ENCODE measurements at places on chromosomes 5 and 9.

DNA sequence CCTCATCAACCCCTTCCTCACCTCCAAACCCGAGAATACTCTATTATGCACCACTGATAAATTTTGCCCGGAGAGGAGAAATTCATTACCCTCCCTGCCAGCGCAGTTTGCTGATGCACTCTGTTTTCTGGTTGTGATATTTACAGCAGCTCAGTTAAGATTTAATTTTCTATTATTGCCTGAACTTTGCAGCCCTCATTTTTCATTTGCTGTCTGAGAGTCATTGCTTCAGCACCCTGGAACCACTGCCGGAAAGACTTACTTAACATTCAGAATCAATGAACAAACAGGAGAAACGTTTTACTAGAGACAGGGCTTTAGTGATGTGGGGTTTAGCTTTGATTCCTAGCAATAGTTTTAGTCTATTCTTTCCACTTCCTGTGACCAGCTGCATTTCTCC, 56.7 kb upstream of the MAMDC2 start:
- DNase-seq = no peak

- DNase-seq = no peak
Measured at GRCh38 chr9:5089737-5090136, 95.7 kb downstream of the INSL6 start.

- DNase-seq = no peak
Measured at GRCh38 chr5:148981353-148981752, 81.5 kb downstream of the SH3TC2 start.

DNA sequence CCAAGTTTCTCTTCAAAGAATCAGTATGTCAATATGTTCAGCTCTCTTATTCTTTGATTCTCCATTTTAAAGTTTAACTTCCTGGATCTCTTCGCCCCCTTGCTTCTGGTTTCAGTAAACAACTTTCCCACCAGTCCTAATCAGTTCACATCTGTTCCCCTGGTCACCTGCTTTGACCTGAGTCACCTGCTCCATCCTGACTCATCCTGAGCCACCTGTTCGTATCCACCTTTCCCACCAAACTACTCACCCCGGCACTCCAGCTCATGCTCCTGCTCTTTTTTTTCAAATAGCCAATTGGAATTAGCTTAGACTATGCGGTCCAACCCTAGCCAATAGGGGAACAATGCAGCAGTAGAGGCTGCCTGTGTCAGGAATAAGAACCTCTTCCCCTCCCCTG, 23.6 kb upstream of the CSF1R start:
- DNase-seq = no peak

DNA sequence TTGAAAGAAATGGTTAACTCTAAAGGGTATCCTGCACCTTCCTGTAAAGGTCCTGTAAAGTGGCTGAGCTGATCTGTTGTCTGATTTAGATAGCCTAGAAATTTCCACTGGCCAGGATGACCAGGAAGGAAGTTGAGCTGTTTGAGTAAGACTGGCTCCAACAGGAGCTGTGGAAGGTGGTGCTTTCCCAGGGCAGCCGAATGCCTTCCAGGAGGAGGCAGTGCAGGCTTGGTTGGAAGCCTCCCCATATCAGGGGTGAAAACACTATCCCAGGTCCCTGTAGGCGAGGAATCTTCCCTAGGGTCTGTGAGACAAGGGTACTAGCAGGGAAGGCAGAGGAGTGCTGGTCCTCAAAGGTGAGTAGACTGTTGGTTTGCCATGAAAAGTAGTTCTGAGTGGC, 98.4 kb downstream of the LIX1 start:
- DNase-seq = no peak

DNA sequence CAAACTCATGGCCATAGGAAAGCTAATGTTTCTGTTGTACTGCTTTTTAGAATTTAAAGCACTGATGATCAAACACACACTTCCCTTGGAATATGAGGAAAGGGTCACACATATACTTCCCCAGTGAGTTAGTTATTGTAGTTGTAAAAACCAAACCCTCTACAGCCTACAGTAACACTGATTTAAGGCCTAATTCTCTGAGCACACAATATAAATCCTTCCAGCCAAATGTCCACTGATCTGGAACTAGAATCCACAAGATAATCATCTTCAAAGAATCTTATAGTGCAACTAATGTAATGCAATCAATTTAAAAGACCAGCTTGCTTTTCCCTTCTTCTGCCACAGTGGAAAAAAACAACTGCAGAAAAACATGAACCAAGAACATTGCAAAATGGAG, 219.3 kb downstream of the CAAP1 start:
- DNase-seq = no peak

DNA sequence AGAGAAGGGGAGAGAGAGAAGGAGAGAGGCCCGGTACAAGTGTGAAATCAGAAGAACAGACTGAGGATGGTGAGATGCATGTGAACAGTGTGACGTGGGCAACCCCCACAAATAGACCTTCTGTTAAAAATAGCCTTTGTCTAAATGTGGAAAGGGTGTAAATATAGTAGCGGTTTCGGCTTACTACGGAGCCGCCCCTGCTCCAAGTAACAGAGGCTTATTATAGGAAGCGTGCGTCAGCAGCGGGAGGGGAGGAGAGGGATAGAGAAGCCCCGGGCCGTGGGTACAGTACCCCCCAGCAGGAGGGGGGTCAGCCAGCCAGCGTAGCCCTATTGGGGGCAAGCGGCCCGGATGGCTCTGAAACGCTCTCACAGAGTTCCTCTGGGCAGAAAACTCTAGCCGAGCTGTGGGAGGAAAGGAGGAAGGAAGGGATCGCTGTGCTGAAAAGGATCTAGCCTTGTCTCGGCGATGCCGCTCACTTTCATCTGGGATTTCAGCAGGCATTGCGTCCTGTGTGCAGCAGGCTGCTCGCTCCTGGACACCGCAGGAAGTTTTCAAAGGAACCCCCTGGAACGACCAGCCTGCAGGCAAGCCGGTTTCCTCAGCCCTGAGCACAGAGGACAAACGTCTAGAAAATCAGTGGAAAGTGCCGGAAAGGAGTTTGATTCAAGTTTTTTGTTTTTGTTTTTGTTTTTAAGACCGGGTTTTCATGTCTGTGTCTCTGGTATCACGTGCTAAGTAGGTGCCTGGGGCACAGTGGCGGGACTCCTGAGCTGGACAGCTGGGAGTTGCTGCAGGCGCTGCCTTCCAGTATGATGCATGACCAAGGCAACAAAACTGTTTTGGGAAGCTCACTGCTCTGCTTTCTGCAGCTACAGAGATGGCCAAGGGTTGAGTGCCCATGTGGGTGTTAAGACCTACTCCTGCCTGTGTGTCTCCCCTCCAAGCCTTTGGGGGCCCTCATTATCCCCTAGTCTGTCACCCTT, 146.6 kb downstream of the SEC61B start:
- no peak for DNase-seq

- DNase-seq = no peak
Measured at GRCh38 chr5:150254774-150255173, 34.8 kb downstream of the CAMK2A start.

DNA sequence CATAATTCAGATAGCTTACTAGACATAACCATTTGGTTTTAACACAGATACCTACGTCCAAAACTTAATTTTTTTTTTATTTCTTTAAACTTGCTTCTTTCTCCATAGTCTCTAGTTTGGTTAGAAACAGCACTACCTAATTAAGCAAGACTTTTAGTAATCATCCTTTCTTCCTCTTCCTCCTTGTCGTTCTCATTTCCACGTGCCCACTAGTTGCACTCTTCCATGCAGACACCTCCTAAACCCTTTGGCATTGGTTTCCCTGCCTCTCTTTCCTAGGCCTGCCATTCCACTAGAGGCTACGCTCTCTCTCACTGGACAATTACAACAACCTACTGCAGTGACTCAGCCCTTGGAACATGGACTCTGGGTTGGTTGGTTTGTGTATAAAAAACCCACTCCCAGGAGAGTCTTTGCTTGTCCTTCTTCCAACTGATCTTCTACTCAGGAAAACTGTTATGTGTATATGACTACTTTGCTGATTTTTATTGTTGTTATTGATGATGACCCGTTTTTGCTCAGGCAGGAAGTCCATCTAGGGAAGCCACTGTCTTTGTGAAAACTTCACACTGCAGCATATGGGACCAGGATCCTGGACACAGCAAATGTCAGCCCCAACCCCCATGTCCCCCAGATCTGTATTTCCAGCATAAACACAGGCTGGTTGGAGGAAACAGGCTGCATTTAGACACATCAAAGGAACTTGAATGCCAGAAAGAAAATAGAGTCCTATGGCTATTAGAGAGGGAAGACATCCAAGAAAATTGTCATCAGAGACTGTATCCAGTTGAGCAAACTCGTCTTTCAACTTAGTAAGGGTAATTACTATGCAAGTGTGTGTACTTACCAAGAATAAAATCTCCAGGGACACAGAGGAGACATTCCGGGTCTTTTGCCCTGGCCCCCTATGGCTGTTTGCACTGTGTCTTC, 503.2 kb downstream of the GADD45G start:
- DNase-seq = no peak

DNA sequence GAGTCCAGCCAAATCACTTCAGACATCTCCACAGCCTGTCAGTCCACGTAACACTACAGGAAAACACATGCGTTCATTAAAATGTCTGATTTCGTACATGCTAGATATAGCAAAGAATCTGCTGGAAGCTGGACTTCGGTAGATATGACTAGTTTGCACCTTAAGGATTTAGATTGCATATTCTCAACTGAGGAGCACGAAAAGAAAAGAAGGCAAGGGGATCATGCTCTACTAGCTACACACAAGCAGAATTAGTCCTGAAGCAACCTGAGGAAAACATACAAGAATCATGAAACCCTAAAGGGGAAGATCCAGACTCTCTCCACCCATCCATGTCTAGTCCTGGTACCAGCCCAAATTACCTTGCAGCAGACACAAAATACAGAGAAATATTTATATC, 36.1 kb upstream of the SSBP2 start:
- DNase-seq = no peak

DNA sequence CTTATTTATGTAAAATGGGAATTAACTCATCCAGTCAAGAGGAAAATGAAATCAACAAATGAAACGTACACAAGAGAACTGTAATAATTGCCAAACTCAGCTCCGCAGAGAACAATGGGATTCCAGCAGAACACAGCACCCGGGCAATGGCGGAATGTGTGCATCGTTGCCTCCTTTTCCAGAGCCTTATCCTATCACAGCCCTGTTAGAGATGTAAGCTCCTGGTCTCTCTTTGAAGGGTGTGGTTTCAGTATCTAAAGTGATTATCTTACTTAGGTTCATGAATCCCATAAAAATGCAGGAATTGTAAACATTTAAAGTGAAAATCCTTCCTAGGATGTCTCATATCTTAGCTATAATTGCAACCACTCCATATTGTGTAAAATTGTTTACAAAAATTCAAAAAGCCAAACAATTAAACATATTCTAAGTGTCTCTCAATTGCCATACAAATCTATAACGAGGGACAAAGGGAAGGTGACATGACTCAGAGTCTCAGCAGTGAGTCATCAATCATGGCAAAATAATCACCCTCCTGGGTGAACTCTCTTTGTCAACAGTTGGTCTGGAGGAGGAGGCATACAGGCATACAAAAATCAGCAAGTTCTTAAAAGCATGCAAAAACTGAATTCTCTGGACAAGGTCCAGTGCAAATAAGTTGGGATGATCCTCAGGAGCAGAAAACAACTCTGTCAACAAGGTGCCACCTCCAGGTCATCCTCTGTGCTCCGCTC, 22.6 kb downstream of the SEMA5A start:
- DNase-seq = no peak

DNA sequence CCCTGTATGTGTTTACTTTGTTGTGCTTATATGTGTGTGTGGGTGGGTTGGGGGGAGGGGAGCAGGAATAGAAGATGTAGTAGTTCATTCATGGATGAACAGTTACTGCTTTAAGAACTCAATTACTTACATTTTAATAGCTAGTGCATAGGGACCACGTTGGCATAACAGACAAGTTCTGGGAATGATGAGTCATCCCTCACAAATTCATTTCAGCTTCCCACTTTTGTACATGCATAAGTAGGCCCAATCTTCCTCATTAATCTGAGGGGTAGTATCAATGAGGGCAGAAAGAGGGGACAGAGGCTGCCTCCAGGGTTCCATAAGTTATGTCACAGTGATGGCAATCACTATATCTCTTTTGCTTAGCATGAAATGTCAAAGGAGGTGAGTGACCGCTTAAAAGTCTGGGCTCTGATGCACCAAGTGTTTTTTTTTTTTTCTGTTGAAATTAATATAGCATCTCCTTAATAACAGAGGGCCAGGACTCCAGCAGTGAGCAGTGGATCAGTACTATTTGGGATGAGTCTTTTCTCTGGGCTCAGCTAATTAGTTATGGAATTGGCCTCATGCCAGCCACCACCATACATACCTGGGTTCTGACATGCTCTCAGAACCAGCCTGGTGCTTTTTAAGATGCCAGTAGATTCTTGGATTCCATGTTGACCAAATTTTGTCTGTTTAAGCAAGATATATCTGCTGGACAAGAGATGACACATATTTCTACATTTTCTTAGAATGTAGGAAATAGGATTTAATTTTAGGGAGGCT, 37.1 kb downstream of the PRDM6 start:
- no peak for DNase-seq

DNA sequence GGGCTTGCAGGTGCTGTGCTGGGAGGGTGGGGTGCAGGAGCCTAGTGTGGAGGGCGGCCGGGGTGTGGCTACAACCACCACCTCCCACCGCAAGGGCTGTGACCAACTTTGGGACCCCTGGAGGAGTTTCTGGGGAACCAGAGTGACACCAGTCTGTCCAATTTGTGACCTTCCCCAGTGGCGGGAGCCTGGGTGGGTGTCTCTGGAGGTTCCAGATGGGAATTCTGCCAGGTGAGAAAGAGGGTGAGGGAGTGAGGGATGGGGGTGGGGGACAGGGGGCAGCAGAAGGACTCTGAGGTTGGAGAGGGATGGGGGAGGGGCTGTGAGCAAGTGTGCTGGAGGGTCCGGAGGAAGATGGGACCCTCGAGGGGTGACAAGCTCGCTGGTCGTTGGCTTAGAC, 4.2 kb upstream of the CACNA1B start:
- DNase-seq = no peak

GRCh38 chr9:16198996-16199395, 646.2 kb downstream of the CCDC171 start:
- DNase-seq = no peak

GRCh38 chr9:73595036-73595545, 443.4 kb downstream of the ANXA1 start:
- DNase-seq = no peak

- no peak for DNase-seq
Measured at GRCh38 chr9:70263421-70263820, 4.6 kb downstream of the SMC5 start.

- no peak for DNase-seq
Measured at GRCh38 chr5:137731176-137731575, 4.7 kb downstream of the KLHL3 start.

GRCh38 chr9:4356306-4356705, 56.4 kb upstream of the GLIS3 start:
- no peak for DNase-seq

DNA sequence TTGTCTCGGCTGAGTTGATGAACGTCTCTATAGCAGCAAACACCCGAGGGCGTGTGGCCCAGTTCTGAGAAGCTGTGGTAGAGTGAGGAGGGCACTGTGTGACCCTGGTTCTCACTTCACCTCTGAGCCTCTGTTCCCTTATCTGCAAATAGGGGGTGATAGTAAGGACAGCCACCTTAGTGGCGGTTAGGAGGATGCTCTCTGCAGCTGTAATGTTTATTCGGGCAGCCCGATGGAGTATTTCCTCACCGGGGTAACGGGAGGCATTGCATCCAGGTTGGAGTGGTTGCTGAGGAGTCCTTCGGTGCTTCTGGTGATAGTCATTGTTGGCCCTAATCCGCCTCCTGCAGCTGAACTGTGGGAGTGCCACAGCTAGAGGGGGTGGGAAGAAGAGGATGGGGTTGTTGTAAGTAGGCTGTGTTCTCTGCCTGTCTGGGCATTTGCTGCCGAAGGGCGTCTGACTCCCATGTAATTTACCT, 13.9 kb downstream of the PRRC2B start:
- peak; percentile 68 for DNase-seq

All from CD4-positive, alpha-beta T cell treated with Interleukin-17A for 1 hour (primary cell).